ENCODE measurements at places on chromosomes 2 and 18.

- DNase-seq: no peak
Observed at GRCh38 chr2:16141641-16141921, 201.2 kb downstream of the MYCN start.

DNA sequence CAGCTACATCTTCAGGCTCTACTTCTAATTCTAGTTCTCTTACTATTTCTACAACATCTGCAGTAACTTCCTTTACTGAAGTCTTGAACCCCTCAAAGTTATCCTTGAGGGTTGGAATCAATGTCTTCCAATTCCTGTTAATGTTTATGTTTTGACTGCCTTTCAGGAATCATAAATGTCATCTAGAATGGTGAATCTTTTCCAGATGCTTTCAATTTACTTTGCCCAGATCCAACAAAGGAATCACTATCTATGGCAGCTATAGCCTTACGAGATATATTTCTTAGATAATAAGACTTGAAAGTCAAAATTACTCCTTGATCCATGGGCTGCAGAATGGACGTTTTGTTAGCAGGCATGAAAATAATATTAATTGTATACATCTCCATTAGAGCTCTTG lies 123.9 kb downstream of the PDE1A start:
- DNase-seq: no peak

- no peak for DNase-seq
Observed at GRCh38 chr2:109284826-109285225, 155.8 kb downstream of the SH3RF3 start.

DNA sequence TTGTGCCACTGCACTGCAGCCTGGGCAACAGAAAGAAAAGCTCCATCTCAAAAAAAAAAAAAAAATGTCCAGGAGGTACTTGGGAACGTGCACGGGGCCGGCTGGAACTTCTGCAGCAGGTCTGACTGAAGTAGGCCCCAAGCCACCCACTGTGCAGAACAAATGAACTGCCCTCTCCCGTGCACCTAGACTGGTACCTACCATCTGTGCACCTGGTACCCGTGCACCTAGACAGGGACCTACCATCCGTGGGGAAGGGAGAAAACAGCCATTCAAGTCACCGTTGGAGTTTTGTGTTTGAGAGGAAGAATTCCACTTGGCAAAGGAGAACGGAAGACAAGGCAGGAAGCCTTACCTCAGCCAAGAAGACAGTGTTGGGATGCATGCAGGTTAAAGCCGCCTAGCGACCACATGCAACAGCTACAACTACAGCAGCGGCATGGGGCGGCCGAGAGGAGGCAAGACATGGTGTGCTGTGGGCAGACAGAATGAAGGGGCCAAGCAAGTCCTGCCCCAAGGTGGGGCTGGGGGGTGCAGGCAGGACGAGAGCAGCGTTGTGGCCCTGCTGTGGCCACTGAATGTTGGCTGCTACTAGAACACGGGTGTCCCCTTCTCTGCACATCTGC lies 16.1 kb downstream of the ST3GAL5 start:
- DNase-seq: no peak

DNA sequence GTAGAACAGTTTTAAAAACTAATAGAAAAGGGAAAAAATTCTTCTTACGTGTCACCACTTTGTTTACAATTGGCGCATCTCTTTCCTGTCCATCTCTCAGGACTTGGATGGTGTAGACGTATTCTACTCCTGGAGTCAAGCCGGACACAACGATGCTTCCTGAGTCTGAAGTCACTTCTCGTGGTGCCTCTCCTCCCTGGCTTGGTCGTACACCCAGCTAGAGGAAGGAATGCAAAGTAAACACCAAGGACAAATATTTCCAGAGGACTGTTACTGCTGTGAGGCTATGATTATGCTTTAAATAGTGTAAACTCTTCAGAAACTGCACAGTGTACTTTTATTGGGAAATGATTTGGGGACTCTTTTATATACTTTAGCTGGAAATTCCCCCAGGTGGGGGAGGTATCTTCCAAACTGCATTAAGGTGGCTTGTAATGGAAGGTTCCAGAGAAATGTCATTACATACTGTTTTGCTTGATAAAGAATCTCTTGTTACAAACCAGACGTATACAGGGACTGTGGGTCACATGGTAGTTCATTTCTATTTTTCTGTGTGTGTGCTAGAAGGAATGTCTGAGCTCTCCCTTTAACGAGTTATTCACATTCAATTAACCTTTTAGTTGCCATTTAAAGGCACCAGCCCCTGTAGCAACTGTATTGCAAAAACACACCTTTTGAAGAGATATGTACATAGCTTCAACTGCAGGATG lies 38.1 kb downstream of the FN1 start:
- no peak for DNase-seq

DNA sequence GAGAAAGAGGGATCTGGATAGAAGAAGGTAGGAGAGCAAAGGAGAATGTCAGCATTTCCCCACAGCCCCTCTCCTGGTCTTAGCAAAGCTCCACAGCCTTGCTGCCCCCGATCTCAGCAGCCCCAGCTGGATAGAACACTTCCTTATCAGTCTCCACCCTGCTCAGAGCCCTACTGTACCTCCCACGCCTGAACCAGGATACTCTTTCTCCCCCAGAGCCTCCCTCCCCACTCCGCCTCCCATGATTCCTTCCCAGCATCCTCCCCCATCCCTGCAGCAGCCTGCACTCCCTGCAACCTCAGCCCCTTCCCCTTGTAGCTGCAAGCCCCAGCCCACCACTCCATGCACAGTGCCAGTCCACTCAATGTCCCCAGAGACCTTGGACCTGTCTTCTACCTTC lies 25.8 kb downstream of the PLB1 start:
- no peak for DNase-seq

DNA sequence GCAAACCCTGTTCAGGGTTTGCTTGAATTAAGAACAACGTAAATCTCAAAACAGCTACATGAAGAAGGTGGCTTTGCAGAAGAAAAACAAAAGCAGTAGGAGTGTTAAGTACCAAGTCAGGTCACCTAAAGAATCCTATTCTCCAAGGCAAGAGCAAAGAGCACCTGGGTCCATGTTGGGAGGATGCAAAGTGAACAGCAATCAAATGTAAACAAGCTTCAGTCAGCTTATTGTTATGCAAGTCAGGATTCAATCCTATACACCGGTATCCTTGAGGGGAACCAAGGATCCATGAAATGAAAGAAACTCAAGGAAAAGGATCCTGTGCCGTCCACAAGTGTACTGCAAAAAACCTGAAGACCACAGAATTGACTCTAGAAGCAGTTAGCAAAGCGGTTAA lies 261.0 kb upstream of the DDX18 start:
- DNase-seq: no peak

DNA sequence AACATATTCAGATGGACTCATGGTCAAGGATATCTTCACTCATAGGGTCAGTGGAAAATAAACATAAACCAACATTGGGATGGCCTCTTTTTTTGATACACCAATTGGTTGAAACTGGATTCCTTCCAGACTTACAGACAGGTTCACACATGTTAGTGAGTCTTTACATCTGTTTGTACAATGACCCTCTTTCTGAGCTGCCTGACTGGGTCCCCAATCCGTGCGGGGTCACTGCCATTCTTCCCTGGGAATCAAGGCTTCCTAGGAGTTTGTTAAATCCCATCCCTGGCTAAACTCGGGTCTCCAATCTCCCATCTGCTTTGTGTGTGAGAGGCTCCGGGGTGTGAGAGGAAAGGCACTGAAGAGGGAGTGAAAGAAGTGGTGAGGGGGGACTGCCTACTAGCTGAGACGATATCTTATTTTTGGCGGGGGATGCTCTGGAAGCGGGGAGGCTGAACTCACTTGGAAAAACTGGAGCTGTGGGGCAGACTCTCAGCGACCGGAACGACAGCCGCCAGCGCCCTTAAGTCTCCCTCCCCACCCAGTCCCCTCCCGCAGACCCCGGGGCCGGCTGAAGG lies 487 bp downstream of the STARD6 start:
- DNase-seq: no peak

DNA sequence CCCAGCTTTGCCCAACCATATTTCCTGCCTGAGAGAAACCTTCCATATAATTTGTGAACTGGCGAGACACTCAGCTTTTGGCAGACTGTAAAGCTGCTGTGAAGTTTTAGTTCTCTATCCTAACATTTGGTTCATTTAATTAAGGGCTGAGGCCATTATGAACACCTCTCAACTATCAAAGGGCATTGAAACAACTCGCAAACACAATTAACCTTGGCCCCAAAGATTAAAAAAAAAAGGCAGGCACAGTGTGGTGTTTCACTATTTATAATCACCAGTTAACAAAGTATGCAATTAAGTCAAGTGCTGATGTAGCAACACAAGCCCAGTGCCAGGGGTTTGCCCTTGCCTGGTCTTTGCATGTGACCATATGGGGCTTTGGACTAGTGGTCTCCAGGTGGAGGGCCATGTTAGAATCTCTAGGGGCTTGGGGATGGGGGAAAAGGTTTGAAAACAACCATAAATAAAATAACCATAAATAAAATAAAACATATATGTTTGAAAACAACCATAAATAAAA lies 297.6 kb upstream of the SKOR2 start:
- DNase-seq: no peak

Data from NCI-H2107 (cell line).